ENCODE measurements at places on chromosomes 16 and 17.

- DNase-seq = no peak
These were observed 58.1 kb downstream of the SLFN11 start for GRCh38 chr17:35315283-35315682.

DNA sequence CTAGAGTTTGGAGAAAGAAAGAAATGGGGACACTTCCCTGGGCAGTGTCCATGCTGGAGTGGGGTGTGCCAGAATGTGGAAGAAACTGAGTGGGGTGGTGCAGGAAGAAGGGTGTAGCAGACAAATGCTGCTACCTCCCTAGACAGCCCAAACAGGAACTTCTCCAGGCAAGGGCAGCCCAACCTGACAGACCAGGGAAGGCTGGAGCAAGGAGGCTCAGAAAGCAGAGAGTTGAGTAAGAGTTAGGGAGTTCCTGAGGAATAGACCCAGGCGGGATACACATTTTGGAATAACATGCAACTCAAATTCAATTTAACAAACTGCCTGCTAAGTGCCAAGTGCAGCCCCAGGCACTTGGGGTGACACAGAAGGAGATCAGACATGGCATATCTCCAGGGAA is 1.0 kb upstream of the MYO18A start:
- no peak for DNase-seq

DNA sequence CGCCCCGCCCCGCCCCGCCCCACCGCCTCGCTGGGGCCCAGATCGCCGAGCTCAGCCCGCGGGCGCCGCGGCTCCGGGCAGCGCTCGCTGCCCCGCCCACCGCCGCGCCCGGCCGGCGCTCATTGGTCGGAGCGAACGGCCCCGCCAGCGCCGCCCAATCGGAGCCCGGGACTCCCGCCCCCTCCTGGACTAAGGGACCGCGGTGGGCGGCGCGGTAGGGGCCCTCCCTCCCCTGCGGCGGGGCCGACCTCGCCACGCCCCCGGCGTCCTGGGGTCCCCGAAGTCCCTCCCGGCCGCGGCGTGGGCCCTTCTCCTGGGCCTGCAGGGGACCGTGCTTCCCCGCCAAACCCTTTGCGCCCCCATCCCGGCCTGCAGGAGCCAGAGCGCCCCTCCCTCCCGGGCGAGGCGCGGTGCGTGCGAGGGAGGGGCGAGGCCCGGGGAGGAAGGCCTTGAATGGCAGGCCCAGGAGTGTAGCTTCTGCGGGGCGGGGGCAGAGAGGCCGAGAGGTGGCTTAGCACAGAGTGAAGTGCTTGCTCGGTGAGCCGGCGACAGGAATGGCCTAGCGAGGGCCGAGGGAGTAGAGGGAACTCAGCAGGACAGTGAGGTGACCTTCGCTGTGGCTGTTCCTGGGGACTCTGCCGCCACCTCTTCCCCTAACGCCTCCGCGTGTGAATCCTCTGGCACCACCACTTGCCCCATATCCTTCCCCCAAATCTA is at the start of gene CAMKK1:
Gene CAMKK1 (minus strand): TSS at position 51 of the 717 bp plus-strand sequence. CDS start 7,366 bp downstream, outside the sequence.
- DNase-seq = peak; percentile 100

- no peak for DNase-seq
These were observed 72.8 kb upstream of the BRD7 start for GRCh38 chr16:50441486-50442157.

DNA sequence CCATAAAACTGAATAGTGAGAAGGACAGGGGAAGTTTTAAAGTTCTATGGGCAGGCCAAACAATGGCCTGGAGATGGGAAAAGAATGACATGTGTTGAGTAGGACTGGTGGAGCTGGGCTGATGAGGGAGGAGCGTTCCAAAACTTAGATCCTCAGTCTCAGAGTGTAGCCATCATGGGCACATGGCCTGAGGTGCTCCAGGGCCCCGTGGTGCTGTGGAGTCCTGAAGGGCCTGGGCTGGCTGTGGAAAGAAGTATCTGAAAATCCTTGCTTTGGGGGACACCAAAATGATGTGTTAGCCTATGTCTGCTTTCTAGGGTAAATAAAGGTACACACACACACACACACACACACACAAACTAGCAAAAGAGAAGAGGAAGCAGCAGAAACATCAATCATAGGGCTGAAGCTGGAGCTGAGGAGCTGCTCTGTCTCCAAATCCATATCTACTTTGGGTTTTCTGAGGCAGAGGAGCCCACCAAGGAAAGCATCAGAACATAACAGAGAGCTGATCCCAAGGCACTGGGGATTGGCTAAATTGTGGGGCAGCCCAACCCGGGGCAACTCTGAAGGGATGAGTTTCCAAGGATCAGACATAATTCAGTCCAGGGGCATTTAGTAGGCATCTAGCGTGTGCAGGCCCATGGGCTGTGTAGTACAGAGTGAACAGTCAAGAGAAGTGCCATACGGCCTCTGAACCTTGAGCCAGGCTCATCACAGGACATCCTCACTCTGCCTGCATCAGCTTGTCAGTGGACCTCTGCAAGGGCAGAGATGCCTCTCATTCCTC is 85.2 kb downstream of the C16orf78 start:
- DNase-seq = no peak

DNA sequence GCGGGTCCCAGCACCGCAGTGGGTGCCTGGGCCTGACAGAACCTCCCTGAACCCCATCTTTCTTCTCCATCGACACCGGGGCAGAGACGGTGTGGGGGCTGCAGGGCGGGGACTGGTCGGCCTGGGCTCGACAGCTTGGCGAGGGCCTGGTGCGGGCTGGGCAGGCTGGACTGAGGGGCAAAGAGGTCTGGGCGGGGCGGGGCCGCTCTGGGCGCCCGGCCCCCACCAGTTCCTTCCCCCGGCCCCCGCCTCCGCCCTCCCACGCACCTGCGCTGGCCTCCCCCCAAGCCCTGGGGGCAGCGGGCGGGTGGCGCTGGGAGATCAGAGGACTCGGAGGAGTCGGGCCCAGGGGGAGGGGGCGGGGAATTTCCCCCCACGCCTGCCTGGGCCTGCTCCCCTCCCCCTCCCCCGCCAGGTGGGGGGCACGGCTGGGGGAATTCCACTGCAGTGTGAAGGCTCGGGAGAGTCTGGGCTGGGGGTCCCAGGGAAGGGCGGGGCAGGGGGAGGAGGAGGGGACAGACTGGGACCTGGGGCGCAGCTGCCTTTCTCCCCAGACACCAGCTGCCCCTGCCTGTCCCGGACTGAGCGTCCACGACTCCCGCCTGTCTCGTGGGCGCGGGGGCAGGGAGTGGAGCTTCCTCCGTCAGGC is 877 bp upstream of the KREMEN2 start:
- DNase-seq = peak; percentile 71

- no peak for DNase-seq
These were observed 120.6 kb downstream of the XYLT1 start for GRCh38 chr16:17350207-17350606.

GRCh38 chr17:48679385-48680096 is 42.8 kb downstream of the PRAC1 start:
- no peak for DNase-seq

DNA sequence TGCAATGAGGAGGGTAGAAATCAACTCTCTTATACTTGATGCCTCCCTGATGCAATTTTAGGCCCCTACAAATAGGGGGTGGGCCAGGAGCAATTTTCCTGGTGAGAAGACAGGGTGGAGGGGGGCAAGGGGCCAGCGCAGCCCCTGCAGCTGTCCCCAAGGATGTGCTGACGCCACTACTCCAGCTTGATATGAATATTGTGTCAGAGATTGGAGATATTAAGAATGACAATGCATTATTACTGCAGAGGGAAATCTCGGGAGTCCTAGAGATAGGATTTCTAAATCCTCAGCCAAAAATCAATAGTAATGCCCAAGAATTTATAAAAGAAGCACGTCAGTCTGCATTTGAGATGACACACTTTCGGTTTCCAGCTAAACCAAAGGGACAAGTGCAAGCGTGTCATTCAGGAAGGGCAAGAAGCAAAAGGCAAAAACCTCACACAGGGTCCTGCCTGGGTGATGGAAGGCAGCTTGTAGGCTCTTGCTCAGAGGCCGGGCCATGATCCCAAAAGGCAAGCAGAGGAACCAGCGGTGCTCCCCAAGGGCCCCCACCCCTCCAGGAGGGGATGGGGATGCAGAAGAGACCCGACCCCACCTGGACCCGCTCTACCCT is 178.8 kb downstream of the C16orf78 start:
- no peak for DNase-seq

GRCh38 chr17:48012151-48012520 is 25.5 kb downstream of the COPZ2 start:
- peak; percentile 88 for DNase-seq

DNA sequence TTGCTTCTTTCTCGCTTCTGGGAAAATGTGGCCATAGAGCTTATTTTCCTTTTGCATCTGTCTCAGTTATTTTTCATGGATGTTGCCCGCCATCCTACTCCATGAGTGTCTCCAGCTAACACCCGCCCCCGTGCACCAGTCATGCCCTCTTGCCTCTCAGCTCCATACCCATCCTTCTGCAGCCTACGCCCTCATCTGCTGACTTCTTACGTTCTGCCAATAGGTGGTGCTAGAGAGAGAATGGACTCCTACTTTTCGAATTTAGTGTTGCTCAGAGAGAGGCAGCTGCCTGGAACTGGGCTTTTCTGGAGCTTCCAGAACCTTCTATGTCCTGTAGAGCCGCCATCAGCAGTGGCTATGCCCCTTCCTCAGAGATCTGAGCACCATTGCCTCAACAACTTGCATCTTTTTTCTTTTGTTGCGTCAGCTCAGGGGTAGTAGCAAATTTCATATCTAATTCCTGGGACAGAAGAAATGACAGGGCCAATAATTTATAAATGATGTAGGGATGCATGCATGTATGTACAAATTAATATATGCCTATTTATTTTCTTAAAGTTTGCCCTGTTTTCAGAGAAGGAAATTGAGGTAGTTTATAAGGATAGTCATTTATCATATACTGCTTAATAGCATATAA is 119.7 kb upstream of the MYOCD start:
- peak; percentile 51 for DNase-seq

DNA sequence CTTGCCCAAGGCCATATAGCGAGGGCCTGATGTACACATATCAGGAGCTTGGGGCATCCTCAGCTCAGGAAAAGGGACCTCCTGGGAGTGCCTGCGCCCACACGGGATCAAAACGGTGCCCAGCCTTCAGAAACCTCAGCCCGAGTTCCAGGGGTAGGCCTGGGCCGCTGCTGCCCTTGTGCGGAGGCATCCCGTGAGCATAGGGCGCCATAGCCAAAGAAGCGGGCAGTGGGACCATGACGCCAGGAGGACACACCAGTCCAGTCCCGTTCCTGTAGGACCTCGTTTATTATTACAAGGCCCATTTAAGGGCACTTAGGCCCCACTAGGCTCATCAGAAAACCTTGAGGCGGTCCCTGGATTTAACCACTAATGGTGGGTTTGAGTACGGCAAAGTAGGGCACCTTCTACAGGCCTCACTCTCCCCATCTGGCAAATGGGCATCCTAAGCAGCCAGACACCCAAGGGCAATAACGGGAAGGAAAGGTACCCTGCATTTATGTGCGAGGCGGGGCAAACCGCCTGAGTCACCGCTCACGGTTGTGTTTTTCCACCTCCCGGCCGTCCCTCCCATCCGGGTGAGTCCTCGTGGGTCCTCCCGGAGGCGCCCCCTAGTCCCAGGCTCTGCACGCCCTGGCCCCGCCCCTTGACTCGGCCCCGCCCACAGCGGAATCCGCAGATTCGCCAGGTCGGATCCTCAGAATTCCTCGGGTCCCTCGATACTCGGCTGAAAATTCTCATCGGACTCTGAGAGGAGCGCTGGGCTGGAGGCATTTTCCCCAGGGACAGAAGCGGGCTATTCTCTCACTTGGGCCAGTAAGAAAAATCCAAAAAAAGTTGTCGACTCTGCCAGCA is 726 bp upstream of the SETD1A start:
- DNase-seq = peak; percentile 91

- no peak for DNase-seq
These were observed 1002.9 kb downstream of the KCNJ18 start for GRCh38 chr17:22695228-22695619.
